ENCODE measurements at places on chromosomes 7 and 10.

GRCh38 chr7:15330943-15331342 lies 230.9 kb downstream of the AGMO start:
- DNase-seq = no peak

GRCh38 chr10:102493771-102494170 lies 8.7 kb downstream of the ACTR1A start:
- no peak for DNase-seq

DNA sequence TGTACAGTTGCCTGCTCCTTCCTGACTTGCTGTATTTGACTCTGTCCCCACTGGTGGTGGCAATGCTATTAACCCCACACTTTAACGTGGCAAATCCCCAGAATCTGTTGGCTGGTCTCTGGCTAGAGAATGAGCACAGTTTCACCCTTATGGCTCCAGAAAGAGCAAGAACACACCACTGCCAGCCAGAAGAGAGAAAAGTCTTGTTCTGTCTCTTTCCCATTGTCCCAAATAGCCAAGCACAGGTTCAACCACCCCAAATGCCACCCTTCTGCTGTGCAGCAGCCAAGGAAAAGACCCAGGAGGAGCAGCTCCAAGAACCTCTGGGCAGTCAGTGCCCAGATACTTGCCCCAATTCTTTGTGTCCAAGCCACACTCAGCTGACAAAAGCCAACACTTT lies 11.3 kb downstream of the SLC16A9 start:
- no peak for DNase-seq

DNA sequence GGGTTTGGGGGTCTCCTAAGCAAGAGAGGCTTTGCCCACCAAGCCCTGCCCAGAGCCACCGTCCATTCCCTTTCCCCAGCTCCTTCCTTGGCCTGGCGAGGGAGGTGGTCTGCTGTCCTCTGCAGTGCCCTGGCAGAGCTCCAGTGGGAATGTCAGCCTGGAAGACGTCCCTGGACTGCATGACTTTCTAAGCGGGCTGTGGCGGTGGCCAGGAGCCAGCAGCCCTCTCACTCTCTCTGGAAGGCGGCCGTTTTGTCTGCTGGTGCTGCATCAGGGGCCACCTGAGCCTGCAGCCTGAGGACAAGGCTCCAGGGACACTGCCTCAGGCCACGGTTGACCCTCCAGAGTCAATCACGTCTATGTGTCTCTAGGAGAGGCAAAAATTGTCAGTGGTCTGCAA lies 271.0 kb downstream of the SKAP2 start:
- no peak for DNase-seq

- DNase-seq = peak; percentile 27
These were observed 33.9 kb downstream of the CACUL1 start for GRCh38 chr10:118720685-118721538.

- no peak for DNase-seq
These were observed 42.9 kb downstream of the PAX2 start for GRCh38 chr10:100788002-100788903.

DNA sequence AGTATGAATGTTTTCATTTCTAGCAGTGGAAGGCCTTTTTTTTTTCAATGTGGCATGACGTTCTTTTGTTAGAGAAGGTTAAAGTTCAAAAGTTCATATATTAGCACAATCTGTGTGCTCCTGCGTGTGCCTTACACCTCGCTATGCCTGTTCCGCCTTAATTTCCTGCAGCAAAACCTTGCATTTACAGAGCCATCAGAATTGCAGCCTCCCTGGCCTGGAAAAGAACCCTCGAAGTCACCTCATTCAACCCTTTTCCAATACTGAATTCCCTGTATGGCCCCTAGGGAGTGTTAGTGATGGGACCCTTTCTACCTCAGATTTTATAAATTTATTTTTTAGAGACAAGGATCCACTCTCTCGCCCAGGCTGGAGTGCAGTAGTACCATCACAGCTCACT lies 103.5 kb upstream of the ZNF438 start:
- no peak for DNase-seq

- DNase-seq = no peak
These were observed 122.3 kb downstream of the SVIL start for GRCh38 chr10:29512425-29512974.

- no peak for DNase-seq
These were observed 175.2 kb downstream of the CDK14 start for GRCh38 chr7:90771281-90771680.

Measured in activated naive CD8-positive, alpha-beta T cell treated with anti-CD3 and anti-CD28 coated beads for 36 hours (primary cell).